Cardiac septum (tissue), 1 donor: ENCODE measurements at places on chromosomes 16 and 17.

GRCh38 chr17:8080799-8081219 is 6.7 kb downstream of the ALOX12B start:
- no peak for DNase-seq

- DNase-seq: no peak
Measured at GRCh38 chr17:18967916-18968315, 16.0 kb downstream of the SLC5A10 start.

DNA sequence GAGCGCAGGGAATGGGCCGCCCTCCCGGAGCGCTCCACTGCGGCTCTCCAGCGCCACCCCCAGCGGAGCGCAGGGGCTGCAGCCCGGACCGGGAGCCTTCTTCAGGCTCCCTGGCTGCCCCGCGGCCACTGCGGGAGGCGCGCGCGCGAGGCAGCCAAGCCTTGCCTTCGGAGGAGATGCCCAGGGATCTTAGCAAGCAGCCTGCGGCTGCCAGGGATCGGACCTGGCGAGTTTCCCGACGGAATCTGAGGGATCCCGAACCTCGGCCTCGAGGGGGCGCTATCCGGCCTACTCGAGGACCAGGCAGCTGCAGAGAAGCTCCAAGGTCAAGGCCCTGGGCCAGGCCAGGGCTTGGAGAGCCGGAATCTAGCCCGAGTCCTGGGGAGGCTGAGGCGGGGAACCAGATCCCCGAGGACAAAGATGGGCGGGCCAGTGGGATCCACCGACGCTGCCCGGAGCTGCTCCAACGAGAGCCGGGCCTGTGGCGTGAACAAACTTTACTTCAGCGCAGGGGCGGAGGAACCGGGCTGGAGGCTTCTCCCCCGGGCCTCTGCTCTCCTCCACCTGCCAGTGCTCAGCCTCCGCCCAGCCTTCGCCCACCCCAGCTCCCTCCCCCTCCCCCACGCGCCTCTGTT is at the start of gene IRX6:
TSS of gene IRX6 (plus strand) at position 567 of the 635 bp plus-strand sequence. CDS start 889 bp downstream, outside the sequence.
- DNase-seq: peak; percentile 87

GRCh38 chr16:78528265-78528664 is 428.8 kb downstream of the WWOX start:
- no peak for DNase-seq

DNA sequence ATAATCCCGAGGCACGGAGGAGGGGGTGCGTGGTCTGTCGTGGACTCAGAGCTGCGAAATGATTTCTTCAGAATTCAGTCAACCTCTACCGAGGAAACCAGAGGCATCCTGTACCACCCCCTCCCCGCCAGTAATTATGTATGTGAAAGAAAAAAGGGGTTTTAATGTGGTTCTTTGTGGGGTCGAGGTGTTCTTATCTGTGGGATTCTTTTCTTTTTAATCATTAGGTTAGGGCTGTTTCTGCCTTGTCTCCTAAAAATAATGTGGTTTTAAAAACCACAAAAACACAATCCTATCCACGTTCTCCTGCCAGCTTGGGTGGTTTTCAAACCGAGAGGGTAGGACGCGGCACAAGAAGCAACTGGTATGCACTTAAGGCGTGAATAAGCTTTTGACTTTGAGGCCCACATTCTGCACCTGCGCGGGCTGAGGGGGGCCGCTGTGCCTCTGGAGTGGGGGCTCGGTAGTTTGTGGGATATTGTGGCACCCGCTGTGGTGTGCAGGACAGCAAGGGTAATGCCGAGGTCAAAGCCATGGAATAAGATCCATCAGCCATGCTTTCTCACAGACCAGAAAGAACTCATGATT is 1.0 kb downstream of the SLC47A1 start:
- DNase-seq: no peak

- DNase-seq: no peak
Measured at GRCh38 chr17:50165066-50165465, 739 bp upstream of the SGCA start.

DNA sequence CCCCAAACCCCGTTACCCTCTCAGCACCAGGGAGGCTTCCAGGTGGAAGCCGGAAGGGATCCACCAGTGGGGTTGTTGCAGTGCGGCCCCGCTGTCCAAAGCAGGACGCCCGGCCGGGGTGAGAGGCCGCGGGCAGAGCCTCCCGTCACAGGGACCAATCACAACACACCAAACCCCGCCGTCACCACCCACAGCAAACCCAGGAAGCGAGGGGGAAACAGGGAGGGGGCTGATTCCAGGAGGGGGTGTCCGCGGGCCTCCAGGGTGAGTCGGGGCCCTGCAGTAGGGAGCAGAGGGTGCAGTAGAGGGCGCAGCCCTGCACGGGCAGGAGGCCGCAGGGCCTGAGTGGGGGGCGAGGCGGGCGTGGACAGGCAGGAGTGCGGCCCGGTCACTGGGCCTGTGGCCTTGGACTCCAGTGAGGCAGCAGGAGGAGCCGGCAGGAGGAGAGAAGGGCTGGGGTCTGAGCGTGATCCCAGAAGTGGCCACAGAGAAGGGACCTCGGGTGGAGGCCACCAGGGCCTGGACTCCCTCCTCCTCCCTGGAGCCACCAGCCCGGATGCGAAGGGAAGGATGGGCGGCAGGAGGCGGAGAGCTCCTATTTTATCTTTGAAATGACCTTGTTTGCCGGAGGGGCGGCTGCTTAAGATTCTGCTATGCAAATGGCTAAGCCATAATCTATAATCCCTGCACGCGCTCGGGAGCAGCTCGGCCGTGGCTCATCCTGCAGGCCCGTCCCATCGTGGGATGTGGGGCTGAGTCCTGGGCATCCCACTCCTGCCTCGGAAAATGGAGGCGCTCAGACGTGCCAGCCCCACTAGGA is 41.5 kb downstream of the ZFPM1 start:
- no peak for DNase-seq

DNA sequence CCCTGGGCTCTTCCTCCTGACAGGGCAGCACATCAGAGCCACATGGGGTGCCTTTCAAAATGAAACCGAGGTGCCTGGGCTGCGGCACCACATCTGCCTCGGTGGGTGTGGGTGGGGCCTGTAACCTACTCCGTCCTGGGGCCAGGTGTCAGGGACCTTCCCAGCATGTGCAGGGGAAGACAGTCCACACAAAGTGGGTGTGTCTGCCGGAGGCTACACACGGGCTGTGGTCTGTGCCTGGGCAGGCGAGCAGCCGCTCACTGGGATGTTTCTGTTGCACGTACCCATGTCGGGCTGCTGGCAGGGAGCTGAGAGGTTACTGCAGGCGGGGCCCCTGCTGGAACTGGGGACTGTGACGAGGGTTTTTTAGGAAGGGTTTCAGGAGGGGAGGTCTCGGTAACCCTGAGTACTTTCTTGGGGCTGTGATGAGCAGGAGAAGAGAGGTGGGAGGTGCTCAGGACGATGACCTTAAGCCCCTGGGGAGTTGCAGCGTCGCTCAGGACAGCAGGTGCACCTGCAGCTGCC is 351.2 kb downstream of the SEC14L1 start:
- peak; percentile 56 for DNase-seq
